Right kidney (tissue), 9 donors: ENCODE measurements at places on chromosomes 4 and X.
A peak's percentile ranks its signal among the peaks of the same experiment; 100 is the strongest.

DNA sequence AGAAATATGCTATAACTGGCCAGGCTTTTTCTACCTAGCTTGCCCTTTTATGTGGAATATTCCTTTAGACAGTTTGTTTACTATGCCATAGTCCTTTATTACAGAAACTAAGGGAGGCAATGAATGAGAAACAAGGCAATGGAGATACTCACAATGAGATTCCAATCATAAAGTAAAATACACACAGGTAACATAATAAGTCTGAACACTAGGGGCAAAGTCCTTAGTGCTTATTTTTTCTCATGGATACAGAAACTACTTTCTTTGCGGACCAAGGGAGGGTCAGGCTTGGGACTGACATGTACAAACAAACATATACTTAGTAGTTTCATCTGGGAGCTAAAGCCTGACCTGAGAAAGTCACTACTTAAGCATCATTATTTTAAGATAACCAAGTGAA is 16.0 kb upstream of the UGT8 start:
- DNase-seq: no peak

- no peak for DNase-seq
These were observed 66.1 kb downstream of the KLHL4 start for GRCh38 chrX:87583679-87584078.

DNA sequence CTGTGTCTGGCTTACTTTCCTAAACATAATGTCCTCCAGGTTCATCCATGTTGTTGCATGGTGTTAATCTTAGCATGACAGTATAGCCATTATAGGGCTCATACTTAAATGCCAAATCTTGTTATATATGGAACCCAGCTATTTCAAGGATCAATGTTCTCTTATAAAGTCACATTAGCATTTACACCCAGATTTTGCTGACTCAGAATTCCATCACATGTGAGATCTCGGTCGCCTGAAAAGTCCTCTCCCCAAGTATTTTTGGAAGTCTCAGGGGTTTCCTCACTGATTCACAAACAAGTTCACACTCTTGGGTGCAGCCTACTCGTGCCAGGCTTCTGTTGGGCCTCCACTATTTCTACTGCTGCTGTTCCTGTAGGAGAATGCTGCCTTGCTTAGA is 19.9 kb upstream of the C4orf51 start:
- DNase-seq: no peak

GRCh38 chrX:154313147-154313546 is 17.6 kb downstream of the TKTL1 start:
- no peak for DNase-seq

DNA sequence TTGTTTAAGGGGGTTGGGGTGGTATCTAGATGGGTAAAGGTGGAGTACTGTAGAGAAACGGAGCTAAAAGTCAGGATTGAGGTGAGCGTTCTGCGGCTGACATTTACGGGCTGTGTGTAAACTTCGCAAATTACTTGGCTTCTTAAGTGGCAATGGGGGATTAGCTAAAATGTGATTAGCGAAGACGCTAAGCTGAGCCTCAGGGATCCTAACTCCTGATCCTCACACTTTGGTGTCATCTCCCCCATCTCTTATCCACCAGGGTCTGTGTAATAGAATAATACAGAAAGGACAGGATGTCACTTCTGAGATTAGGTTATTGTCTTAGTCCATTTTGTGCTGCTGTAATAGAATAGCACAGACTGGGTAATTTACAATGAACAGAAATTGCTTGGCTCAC is 10.6 kb upstream of the FAT1 start:
- DNase-seq: no peak

GRCh38 chr4:20395160-20395773 is 143.6 kb downstream of the SLIT2 start:
- no peak for DNase-seq

DNA sequence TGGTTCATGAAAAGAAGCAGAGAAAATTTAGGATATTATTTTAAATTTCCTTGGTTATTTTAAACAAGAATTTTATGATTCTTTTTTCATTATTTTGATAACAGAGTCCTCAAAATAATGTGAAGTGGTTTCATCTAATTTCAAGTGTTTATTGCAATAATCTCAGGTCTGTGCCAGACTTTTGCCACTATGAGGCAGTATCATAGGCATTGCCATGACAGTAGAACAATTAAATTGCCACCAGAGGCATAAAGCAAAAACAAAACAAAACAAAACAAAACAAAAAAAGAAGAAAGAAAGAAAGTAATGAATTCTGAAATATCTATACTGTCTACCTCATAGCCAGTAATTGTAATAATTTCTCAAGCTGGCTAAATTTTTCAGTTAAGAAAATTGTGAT is 739.2 kb downstream of the KCTD8 start:
- DNase-seq: no peak

GRCh38 chr4:17765514-17766286 is 15.7 kb downstream of the FAM184B start:
- DNase-seq: no peak

GRCh38 chr4:6767386-6767747 is 15.2 kb upstream of the KIAA0232 start:
- no peak for DNase-seq

DNA sequence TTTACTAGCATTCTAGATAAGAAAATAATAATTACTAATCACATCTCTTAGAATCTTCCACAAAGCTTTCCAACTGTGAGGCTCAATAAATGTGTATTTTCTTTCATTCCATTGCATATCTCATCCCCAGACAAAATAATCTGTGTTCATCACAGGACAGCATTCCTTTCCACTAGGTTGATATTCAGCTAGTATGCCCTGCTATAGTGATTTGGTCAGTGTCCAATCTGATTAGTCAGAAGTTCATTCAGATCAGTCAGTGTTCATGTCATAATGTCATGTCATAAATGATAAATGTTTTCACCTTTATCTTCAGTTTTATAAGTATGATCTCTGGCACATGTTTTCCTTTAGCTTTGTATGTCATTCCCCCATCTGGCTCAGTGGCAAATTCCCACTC is 611.4 kb downstream of the KCTD8 start:
- DNase-seq: no peak

GRCh38 chrX:38804432-38804681 is 3.1 kb downstream of the MID1IP1 start:
- DNase-seq: no peak

DNA sequence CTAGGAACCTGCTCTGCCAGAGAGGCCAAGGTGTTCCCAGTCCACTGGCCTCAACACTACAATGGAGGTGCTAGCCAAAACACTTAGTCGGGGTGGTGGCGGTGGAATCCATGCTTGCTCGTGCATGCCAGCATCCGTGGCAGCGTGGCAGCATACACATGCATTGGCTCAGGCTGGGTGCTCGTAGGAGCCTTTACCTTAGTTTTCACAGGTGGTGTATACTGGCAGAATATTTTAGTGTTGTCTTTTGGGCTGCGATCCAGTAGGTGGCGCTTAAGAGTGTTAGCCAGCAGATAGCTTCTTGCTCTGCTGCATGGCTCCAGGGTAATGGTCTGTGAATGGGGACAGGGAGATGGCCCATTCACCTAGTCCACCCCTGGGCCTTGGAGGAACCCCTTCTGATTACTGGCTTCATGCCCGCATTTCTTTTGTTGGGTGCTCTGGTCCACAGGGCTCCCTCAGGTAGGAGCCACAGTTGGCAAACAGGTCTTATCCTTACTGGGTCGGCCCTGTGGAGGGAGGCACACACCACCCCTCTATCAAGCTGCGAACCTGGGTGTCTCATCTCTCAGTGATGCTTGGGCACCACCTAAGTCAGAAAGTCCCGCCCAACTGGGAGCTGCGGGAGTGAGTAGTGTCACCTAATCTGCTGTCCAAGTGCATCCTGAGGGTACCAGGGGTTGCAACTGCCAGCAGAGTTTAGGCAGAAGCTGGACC is 40.0 kb downstream of the RIPPLY1 start:
- DNase-seq: no peak

DNA sequence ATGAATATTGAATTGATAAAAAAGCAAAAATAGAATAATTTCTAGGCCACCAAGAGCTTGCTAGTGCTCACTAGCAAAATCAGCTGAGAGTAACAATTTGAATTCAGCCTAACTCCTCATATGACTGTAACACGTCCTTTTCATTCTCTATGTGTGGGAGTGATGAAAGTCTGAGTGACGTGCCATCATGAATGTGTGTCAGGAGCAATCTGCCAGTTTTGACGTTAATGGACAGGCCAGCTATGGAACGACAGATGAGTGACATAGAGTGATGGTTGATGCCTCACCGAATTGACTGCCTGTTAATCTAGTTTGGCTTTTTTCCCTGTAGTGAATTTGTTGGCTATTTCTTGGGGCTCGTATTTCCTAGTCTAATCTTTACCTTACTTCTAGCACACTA is 200.7 kb downstream of the TLL1 start:
- no peak for DNase-seq

- DNase-seq: no peak
These were observed 22.4 kb upstream of the ARMCX4 start for GRCh38 chrX:101462892-101463291.

DNA sequence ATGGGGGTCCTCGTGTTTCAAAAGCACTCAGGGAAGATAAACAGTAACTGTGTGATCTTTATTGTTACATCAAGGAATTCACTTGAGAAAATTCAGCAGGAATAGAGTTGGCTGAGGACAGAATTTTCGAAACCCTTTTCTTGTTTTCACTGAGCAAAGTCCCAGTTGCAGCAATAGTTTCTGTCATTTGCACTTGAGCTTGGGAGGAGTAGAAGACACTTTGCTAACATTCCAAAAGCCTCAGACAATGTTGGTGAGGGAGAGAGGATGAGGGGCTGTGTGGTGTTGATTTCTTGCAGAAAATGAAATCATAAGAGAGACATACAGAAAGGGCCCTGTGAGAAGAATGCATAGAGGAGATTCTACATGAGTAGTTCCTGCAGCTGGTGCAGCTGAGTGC is 151.9 kb upstream of the DIPK2B start:
- no peak for DNase-seq

DNA sequence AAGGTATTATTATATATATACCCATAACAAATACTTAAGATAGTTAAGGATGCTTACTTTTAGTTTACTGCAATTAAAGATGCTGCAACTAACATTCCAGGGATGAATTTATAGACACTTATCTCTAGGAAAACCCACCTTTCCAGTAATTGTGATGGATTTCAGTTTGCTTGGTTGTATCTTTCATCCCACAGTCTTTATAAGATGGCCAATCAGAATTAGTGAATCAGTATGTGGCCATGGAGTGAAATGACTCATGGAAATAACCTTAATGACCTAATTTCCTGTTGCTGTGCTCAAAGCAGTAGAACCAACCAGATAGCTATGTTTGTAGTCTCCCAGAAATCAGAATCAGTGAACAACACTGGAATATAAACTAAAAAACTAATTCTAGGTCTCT is 26.4 kb downstream of the MOSPD2 start:
- no peak for DNase-seq

- DNase-seq: no peak
These were observed 191.1 kb upstream of the NEIL3 start for GRCh38 chr4:177118596-177118995.

DNA sequence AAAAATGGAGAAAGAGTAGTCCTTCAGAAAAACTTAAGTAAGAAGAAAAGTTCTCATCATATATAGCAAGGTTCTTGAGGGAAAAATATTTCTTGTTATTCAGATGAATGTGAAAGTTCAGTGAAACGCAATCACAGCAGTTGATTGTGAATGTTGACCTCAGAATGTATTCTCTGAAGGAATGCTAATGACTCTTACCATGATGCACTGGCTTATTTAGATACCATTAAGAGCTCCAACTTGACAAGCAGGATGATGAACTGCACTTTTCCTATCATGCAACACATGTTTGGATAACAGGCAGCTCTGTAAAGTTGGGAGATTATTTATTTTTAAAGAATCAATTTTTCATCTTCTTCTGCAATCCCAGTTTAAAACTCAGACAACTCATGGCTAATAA is 115.5 kb upstream of the MYOZ2 start:
- no peak for DNase-seq

- no peak for DNase-seq
These were observed 5.0 kb upstream of the ZCCHC4 start for GRCh38 chr4:25307596-25307995.

DNA sequence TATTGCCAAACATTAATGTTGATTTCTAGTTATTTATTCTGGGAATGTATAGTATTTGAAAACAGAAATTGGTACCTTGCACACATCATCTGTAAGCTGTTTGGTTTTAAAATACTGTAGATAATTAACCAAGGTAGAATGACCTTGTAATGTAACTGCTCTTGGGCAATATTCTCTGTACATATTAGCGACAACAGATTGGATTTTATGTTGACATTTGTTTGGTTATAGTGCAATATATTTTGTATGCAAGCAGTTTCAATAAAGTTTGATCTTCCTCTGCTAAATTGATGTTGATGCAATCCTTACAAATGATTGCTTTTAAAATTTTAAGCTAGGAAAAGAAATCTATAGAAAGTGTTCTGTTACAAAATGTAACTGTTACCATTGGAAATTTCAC is 30.8 kb upstream of the FMR1NB start:
- DNase-seq: no peak

- no peak for DNase-seq
These were observed 88.4 kb downstream of the WDFY3 start for GRCh38 chr4:84878090-84878489.

- DNase-seq: no peak
These were observed 62.4 kb downstream of the SYNPO2 start for GRCh38 chr4:118950929-118951570.

- DNase-seq: peak; percentile 51
These were observed 581 bp upstream of the STK32B start for GRCh38 chr4:5050520-5051277.

DNA sequence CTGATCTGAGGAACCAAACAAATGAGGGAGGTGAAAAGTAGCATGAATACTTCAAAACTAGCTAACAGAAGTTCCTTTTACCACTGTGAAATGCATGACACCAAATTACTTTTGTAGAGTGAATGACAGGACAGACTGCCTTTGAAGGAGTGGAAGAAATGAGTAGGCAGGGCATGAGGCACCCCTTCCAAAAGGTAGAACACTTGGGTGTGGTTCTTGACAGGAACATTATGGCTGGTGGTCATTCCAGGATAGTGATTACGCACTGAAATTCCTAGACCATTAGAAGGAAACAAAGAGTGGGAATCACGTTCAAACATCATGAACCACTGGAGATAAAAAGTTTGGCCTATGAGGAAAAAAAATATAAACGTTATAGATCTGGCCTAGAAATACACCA is 4.9 kb downstream of the HUWE1 start:
- DNase-seq: no peak

DNA sequence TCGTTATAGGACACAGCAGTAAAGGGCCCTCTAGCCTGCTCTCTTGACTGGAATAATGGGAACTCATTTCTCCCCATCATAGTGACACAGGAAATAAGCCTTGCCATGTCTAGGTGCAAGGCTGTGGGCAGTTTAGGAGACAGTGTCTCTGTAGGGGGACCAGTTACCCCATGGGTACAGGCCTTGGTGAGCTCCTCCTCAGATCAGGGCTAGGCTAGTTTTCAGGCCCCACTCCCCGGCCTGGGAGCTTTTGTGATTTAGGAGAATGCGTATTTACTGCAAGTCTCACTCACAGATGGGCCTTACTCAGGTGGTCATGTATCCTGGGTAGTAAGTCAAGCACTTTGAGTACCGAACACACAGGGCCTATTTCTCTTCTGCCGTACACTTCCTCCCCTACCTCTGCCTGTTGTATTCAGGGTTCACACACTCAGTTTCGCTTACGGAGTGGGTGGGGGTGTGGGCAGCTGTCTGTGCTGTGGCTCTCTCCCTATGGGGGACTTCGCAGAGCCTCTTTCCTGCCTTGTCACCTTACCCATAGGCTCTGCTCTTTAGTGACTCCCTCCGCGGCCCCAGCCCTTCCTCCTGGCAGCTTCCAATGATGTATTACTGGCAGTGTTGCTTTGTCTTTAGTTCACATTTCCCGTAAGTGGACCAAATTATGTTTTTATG is 34.2 kb downstream of the FAM193A start:
- no peak for DNase-seq
